Activated CD4-positive, alpha-beta T cell treated with anti-CD3 and anti-CD28 coated beads for 36 hours (primary cell): ENCODE measurements at places on chromosomes 11 and 22.

DNA sequence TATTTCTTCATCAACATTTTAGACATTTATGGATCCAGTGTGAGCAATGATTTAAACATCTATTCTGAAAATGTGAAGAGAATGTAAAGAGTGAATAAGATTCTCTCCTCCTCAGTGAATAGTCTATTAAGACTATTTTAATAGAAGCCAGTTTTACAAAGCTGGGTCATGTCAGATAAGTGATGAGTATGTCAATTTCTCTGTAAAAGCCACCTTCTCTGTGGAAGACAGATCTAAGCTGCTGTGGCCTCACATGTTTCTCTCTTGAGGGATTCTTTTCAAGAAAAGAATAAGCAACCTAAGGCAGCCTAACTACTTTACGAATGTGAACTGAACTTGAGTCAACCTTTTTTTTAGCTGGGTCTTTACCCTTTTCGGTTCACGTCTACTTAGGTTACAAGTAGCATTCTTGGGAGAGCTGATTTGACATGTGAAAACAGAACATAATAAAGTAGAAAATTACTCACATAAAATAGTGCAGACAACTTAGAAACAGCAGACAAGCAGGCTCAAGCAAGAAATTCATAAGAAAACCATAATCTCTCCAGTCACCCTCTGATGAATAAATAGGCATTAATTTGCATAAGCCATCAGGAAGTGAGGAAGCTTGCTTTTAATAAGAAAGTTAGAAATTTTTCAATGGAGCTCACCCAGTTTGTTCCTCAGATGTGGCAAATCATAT lies 9.9 kb downstream of the CTSC start:
- DNase-seq, result no peak

DNA sequence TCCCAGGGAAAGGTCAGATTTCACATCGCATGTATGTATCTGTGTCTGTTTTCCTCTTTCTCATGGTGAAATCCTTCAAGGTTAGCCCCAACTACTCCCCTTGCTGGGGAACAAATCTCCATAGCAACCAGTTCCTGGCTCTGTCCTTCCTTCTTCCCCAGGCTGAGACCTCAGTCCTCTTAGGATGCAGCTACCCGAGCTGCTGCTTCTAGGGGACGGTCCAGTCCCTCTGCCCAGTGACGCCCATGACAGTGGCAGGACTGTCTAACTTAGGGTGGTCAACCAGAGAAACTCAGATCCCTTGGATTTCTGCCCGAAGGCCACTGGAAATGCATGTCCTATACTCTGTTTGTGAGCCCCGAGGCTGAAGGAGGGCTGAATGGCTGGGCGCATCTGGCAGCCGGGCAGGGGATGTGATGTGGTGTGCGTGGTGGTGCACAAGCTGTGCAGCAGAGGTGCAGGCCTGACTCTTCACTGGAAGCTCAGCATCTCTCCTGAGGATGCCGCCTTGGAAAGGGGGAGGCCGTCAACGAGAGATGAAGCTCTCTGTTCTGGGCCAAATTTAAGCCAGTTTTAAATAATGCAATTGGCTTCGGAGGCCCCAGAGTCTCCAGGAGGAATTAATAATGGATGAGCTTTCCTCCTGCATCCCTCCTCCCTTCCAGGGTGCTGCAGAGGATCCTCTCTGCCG lies 118.7 kb upstream of the B3GAT1 start:
- no peak for DNase-seq

GRCh38 chr11:33271059-33271458 lies 13.9 kb downstream of the HIPK3 start:
- no peak for DNase-seq

GRCh38 chr22:38873469-38874411 lies 1.7 kb upstream of the CBX6 start:
- peak; percentile 88 for DNase-seq

DNA sequence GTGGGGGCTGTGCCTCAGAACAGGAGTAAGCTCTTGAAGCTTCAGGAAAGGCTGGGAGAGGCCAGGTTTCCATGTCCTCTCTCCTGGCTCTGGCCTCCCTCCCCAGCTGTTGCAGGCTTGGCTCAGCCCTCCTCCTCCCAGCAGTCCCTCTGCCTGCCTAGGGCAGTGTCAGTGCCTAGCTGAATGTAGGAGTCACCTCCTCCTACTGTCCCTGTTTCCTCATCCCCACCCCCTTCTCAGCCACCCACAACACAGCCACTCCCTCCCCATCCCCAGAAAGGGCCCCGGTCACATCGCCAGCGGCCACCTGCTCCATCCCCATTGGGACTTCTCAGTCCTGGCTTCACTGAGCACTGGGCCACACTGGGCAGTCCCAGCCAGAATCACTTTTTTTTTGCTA lies 2.9 kb upstream of the FBLN1 start:
- DNase-seq, result no peak

- no peak for DNase-seq
Observed at GRCh38 chr11:67029146-67029545, 6.2 kb downstream of the SYT12 start.
